Stimulated activated CD8-positive, alpha-beta memory T cell treated with anti-CD3 and anti-CD28 coated beads, Interleukin-12 subunit alpha, Interleukin-12 subunit beta, amount 100 ng/mL, for 4 hours (primary cell): ENCODE measurements at places on chromosomes 6 and 20.

DNA sequence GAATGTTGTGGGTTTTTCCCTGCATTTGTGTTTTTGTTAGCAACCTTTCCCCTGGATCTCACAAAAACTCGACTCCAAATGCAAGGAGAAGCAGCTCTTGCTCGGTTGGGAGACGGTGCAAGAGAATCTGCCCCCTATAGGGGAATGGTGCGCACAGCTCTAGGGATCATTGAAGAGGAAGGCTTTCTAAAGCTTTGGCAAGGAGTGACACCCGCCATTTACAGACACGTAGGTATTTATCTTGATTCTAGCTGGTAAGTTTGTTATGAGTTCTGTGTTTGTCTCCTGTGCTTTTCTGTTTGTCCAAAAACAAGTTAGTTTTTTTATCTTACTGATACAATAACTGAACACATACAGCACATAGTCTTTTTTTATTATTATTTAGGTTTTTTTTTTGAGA lies 3.0 kb downstream of the SLC25A27 start:
- DNase-seq, result no peak

GRCh38 chr6:37791156-37791919 lies 28.2 kb upstream of the ZFAND3 start:
- peak; percentile 66 for DNase-seq

GRCh38 chr6:87653074-87653962 lies 48.7 kb downstream of the AKIRIN2 start:
- no peak for DNase-seq

DNA sequence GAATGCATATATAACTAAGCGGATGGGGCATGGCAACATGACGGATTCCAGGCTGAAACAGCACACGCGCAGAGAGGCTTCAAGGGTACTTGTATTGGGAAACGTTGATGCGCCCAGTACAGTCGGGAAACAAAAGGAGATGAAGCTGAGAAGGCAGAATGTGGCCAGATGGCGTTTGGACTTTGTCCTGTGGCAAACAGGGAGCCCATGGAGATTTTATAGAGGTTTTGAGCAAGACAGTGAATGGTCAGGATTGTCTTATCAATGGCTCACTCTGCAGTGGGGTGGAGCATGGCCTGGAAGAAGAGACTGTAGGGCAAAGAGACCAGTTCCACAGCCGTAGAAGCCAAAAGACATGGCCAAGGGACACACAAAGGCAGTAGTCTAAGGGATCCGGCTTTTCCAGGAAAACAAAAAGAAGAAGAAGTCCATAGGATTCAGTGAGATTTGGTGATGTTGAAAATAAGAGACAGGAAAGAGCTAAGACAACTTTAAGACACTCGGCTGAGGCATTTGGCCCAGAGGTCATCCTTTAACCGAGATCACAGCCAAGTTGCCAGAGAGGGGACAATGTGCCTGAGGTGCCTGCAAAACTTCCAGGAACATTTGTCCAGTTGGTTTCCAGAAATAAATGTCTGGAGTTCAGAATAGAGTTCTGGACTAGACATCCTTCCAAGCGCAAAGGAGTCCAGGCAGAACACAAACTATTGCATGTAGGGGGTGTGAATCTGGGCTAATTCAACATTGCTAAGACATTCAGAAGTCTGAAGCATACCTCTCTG lies 123.0 kb upstream of the RREB1 start:
- DNase-seq, result no peak

GRCh38 chr20:1474817-1475603 lies 8.4 kb upstream of the NSFL1C start:
- DNase-seq, result no peak

- no peak for DNase-seq
Measured at GRCh38 chr6:21648475-21649050, 55.0 kb downstream of the SOX4 start.

DNA sequence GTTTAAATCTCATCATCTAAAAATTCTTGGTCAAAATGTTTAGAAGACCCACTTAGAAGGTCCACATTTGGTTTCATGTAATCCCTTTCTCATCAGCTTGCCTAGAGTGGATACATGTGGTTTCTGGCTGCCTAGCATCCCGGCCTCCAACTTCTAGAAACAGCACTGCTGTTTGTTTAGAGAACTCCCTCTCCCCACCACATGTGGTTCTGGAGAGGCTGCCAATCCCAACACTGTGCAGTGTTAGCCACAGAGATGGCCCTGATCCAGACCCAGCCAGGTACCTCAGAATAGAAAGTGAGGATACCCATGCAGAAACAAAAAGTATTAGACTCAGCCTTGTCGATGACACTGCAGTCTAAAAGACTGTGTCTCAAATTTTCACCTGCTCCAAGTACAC lies 241.8 kb downstream of the BCKDHB start:
- no peak for DNase-seq

- DNase-seq, result no peak
Measured at GRCh38 chr20:40815156-40816038, 126.4 kb upstream of the MAFB start.

GRCh38 chr6:160978141-160978901 lies 13.2 kb upstream of the MAP3K4 start:
- no peak for DNase-seq

- no peak for DNase-seq
Measured at GRCh38 chr6:149379977-149380376, 20.1 kb upstream of the SUMO4 start.

- DNase-seq, result no peak
Measured at GRCh38 chr6:27065183-27065582, 182.3 kb upstream of the PRSS16 start.

GRCh38 chr20:52191132-52191915 lies at the start of gene ZFP64:
Gene ZFP64, minus strand, starts transcription at chr20:52191779. Its CDS starts 143 bp downstream, at chr20:52191636.
- peak; percentile 60 for DNase-seq

DNA sequence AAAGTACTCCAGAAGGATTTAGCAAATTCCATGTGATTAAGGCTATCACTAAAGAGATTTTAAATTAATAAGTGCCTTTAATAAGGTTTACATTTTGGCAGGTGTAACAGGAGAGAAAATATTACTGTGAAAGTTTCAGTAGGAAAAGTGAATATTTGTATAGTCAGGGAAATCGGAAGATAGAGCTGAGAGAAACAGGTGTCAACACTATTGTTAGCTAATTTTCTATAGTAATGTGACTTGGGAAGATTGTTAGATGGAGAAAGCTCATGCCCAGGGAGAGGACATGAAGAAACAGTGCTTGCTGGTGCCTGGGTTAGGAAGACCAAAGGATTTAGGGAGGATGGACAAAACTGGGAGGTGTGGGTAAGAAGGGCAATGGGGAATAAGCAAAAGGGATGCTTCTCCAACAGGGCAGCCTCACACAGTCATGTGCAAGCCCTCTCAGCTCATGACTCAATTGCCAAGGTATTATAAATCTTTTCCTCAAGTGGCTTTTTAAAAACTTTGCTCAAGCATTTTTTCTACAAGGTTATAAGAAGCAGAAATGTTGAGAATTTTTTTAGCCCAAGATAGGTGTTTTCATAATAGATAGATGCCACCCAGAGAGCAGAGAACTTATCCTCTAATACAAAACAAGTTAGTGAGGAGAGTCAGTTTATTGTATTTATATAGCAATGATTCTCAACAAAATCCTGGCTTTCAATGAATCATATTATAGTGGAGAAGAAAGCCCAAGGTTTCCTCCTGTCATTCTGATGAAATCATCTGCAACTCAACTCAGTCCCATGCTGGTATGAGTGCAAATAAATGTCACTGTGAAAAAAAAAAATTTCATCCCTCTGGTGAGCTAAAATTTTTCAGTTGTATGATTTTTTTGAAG lies 325.2 kb upstream of the NT5E start:
- no peak for DNase-seq

DNA sequence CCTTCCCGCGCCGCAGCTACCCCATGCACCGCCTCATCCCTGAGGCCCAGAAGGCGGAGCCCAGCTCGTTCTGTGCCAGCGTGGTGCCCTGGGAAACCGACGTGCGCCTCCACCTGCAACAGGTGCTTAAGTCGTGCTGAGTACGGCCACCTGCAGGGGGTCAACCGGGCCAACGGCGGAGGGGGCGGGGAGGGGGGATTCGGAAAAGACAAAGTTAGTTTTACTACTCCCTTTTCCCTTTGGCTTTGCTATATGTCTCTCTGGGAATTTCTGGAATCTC lies 168.9 kb downstream of the CDK19 start:
- DNase-seq, result no peak

- no peak for DNase-seq
Measured at GRCh38 chr6:80468398-80468797, 361.9 kb downstream of the BCKDHB start.

- no peak for DNase-seq
Measured at GRCh38 chr20:25199473-25200260, 4.2 kb downstream of the ENTPD6 start.

- no peak for DNase-seq
Measured at GRCh38 chr6:85714893-85715530, 72.3 kb upstream of the SYNCRIP start.

GRCh38 chr20:3738111-3739053 lies 5.9 kb downstream of the HSPA12B start:
- DNase-seq, result no peak

DNA sequence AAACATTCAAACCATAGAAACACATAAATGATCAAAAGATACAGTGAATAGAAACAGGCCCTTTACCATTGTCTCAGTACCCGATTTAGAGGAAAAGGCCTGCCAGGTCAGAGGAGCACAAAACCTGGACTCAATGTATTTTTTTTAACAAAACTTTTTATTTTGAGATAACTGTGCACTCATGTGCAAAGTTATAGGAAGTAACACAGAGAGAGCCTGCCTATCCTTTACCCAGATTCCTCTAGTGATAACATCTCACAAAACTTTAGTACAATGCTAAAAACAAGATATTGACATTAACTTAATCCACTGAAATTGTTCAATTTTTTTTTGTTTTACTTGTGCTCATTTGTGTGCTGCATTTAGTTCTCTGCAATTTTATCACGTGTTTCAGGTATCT lies 36.8 kb upstream of the SAMD3 start:
- DNase-seq, result no peak

DNA sequence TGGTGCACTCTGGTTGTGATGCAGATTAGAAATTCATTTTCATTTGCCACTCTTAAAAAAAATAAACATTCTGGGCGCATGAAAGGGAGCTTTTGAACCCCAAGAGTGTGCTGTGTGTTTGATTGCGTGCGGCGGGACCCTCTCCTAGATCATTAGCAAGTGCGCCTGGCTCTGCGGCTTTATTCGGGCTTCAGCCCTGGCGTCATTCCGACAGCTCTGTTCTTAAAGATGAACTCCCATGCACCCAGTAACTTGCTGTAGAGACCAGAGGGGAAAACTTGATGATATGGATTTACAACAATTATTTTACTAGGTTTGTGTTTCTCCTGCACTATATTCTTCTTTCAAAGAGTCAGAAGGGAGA lies 48.9 kb upstream of the ARMC2 start:
- DNase-seq, result no peak

- DNase-seq, result no peak
Measured at GRCh38 chr6:157271911-157272310, 51.4 kb downstream of the TMEM242 start.

DNA sequence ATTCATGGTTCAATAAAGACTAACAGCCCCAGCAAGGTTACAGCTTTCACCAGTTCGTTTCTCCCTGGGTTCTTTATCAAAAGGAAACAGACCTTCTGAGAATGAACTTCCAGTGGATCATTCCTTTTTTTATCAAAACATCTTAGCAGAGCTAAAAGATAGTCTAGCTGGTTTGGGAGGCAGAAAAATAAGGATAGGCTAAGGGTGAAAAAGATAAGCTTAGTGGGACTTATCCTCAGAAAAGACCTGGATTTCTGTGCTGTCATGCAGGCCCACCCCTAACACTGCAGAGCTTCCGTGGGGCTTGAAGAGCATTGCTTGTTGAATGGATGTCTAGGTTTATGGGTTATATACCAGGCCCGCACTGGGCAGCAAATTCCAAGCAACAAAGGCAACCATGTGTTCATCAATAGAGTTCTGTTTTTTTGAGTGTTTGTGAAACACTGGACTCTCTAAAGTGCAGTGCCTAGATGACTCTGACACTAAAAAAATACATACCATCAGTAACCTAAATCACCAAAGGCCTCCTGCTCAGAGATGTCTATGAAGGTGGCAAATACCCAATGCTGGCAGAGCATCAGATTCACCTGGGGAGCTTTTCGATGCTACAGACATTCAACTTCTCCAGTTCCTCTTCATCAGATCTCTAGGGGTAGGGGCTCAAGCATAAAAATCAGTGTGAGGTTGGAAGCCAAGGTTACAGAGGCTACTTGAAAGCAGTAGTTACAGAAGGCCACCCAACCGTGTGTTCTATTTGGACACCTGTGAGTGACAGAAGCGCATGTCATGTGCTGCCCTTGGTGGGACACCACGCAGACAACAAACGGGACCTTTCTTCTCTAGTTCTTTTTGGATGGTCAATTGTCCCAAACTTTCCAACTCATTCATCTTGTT lies 53.0 kb downstream of the TNFAIP3 start:
- no peak for DNase-seq

DNA sequence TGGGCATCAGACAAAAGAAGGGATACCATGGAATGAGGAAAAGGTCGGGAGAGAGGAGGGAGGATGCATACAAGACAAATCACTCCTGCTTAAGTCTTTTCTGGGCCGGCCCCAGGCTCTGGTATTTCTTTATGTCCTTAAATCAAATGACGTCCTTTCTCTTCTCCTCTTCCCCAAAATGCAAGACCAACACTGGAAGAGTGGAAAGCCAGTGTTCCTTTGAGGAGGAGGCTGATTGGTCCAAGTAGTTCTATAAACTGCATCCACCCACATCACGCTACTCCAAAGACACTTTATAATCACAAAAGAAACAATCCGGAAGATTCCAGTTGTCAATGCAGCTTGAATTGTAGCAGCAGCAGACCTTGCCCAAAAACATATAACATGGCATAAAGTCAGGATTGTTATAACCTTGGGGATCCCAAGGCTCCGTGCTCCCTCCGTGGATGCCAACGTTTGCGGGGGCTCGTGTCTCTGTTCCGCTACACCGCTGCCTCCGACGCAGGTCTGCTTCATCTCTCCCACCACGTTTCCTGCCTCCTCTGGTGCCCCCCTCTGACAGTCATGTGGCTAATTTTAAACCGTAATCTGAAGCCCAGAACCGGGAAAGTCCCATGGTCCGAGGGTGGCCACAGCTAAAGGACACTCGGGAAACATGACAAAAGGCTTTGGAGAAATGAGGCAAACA lies 47.1 kb downstream of the MCUR1 start:
- peak; percentile 13 for DNase-seq

DNA sequence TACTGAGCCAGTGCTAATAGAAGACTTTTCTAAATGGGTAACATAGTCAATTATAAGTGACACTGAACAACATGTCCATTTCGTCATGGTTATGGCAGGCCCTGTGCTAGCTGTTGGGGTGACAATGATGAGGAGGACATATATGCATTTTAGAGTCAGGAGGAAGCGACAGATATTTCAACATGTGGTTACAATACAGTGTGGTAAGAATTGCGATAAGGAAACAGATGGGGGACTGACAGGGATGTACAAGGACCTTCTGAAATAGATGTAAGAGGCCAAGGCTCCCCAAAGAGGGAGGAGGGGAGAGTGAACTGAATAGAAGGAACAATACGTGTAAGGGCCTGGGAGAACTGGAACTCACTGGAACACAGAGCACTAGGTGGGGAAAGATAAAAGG lies 11.7 kb downstream of the MMP24 start:
- no peak for DNase-seq

DNA sequence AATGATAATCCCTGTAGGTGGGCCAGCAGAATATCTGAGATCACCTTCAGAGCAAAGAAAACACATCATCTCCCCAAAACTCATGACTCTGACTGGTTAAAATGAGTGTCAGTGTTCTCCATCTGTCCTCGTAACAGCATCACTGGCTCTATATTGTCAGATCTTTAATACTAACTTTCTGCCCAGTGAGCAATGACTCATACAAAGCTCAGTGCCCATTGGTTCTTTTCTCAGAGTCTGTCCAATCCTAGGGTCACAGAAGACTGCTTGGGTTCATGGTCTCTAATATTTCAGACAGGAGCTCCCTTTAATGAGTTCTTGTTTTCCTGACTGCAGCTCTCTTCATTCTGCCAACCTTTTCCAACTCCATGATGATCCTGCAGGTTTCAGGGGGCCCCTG lies 36.4 kb downstream of the HLA-DPB1 start:
- DNase-seq, result no peak
